ENCODE measurements at places on chromosomes 13 and 19.

DNA sequence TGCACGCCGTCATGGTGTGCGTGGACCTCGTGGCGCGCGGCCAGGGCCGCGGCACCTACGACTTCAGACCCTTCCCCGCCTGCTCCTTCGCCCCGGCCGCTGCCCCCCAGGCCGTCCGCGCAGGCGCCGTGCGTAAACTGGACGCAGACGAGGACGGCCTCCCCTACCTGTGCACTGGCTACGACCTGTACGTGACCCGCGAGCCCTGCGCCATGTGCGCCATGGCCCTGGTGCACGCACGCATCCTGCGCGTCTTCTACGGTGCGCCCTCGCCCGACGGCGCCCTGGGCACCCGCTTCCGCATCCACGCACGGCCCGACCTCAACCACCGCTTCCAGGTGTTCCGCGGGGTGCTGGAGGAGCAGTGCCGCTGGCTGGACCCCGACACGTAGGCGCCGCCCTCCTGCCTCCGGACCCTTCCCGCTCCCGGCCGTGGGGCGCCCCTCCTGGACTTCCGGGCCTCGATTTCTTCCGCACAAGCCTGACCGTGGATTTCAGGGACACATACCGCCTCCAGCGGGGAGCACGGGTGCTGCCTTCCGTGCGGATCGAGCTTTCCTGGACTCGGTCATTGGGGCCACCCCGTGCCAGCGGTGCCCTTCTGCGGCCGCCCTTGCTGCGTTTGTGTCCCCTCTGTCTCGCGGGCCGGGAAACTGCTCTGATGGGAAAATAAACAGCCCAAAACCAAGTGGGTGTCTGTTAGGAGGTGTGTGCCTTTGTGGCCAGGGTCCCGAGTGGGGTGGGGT, 7.7 kb downstream of the ADAT3 start:
- DNase-seq: no peak

- DNase-seq: peak; percentile 43
These were observed at the start of gene BRSK1 for GRCh38 chr19:55283548-55284377. Gene BRSK1, plus strand, starts transcription at chr19:55283997. Its CDS starts 446 bp downstream, at chr19:55284443.

- DNase-seq: no peak
These were observed 10.8 kb downstream of the KRI1 start for GRCh38 chr19:10554760-10555609.

DNA sequence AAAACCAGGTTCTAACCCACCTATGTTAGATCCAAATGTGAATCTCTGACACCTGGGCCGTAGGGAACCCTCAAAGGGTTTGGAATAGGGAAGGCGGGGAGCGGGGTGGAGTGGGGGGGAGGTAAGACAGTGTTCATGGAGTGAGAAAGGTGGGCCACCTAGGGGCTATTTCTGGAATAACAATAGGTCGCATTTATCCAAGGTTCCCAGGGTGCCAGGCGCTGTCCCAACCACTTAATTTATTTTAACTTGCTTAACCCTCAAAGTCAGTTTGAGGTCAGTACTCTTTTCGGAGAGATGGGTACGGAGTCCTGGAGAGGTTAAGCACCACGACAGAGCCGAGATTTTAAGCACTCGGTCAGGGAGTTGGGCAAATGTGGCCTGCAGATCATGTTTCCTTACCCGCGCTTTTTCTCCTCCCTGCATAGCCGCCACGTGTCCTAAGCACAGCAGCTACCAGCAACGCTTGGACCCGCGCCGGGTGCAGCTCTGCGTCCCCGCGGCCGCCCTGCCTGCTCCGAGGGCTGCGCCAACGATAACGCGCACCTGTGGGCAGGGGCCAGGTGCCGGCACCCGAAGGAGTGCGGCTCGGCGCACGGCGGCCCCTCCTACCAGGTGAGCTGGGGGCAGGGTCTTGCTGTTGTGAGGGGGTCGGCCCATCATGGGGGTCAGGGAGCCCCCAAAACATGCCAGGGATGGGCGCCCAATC, 25.0 kb upstream of the FXYD3 start:
- peak; percentile 45 for DNase-seq

- peak; percentile 43 for DNase-seq
These were observed 13.3 kb downstream of the KCNC3 start for GRCh38 chr19:50315773-50316448.

DNA sequence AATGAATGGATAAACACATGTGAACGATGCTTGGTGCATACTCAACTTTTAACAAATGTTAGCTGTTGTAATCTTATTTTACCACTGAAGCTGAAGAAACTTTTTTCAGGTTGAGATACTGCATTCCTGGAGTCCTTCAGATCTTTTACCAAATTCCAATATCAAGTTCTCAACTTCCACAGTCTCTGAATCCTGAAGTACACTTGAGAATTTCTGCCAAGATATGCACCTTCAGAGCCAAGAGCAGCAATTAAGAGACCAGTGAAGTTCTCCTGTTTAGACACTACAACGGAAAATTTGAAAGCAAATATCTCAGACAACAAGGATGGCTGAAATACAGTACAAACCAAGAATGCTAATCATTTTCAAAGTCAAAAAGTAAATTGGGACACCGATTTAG, 84.6 kb upstream of the MTIF3 start:
- no peak for DNase-seq

DNA sequence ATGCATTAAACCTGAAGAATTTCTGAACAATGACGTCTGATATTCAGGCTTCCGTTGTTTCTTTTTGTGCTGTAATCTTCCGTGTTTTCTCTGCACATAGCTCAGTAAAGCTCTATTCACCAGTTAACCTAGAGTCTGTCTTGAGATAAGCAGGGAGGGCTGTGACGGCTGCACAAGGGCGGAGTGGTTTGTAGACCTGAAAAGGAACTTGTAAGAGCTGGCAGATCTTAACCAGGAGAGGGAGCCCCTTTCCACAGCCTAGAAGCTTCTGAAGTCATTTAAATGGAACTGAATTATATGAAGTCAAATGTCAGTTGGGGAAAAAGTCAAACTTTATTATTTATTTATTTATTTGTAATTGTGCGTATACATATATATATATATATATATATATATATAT, 27.5 kb downstream of the DPRX start:
- no peak for DNase-seq

DNA sequence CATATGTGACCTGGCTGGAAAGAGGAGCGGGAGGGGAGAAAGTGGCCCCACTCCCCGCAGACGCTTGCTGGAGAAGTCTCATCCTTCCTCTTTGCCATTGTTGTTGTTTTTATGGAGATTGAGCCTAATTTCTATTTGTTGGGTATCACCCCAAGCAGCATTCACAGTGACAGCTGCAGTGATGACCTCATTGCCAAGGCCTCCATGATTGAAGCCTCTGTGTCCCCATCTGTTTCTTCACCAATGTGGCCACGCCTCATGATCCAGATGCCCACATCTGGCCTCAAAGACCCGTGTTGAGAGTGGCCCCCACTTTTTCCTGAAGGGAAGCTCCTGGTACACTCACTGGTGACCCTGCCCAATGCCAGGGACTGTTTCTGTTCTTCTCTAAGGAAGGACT, 154.2 kb downstream of the SLC7A1 start:
- no peak for DNase-seq

All from activated CD4-positive, alpha-beta T cell treated with anti-CD3 and anti-CD28 coated beads, Interleukin-2, amount 50 U/mL, for 48 hours (primary cell).